Renal cortical epithelial cell (primary cell): ENCODE measurements at places on chromosomes 5 and 9.
A peak's percentile ranks its signal among the peaks of the same experiment; 100 is the strongest.

DNA sequence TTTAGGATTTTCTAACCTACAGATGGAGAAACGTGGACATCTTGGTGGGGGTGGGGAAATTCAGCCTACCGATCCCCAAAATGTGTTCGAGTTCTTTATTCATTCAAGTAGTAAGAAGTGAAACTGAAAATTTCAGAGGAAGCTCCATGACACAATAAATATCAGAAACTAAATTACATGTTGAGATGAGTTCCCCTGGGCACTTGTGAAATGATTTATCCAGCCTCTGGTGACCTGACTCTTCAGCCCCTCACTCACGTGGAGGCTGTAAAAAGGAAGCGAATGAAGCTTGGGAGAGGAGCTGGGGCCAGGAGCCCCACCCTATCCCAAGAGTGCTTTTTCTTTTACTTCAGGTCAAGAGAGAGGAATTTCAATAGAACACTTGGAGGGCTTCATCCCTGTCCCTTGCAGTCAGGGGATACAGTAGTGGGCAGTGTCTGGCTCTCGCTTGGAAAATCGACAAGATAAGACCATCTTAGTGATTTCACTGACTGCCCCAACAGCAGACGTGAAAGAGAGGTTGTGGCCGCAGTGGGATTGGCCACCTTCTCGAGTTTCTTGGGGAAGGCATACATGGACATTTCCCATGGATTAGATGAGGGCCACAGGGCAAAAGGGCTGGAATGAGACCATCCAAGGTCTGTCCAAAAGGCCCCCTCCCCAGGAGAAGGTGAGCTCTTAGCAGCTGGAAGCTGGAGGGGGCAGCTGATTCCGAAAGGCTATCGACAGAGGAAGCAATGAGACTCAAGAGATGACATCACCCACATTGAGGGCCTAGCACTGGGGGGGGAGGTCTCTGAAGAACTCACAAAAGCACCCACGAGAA is 76.8 kb upstream of the SH3PXD2B start:
- no peak for DNase-seq

- DNase-seq, result peak; percentile 22
Measured at GRCh38 chr9:136726631-136727191, 14.3 kb downstream of the DIPK1B start.

DNA sequence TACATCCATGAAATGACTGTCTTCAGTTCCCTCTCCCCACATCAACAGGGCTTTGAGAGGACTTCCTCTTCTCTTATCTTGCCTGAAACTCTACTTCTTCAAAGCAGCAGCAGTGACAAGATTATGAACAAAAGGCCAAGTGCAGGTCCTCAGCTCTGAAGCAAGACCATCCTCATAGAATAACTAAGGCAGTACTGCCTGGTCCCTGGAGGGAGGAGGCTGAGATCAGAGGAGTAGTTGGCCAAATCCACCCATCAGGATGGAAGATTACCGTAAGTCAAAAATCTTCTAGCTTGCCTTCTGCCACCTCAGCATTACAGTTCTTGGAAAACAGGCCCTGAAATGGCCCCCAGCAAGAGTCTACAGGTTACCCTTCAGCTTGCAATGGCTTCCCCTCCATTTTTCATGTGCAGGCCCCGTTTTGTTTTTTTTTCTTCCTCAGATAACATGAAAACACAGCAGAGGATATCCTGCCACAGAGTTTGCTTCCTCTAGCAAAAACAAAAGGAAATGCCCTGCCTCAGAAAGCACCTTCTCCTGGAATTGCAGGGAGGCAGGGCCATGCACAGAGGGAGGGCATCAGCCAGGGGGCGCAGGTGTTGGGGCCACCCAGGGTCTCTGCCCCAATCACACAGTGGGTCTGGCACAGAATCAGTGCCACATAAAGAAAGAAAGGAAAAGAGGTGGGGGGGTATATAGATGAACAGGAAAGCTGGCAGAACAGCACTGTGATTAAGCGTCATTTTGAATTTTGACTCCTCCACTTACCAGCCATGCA is 40.0 kb downstream of the KLHL3 start:
- no peak for DNase-seq

DNA sequence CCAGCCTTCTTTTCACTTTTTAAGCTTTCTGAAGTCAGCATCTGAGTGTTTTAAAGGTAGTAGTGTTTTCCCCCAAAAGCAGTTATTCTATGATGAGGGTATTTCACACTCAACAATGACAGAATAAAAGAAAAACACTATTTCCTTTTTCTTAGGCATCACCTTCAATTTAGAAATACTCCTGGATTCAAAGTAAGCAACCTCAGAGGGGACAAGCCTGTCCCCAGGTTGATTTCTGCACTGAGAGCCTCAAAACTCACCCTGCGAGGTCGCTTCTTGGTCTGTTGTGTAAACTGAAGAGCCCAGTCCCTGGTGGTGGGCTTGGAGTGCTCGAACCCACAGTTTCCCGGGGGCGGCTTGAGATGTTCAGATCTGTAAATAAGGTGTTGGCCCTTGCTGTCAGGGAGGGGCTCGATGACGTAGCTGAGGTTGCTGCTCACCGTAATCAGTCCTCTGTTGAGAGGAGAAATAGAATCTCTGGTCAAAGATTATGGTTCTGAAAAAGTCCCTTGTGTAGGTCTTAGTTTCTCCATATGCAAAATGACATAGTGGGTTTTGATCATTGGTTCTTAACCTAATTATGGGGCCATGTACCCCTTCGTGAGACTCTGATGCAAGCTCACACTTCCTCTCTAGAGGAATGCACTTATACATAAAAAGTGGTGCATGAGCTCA is 55.9 kb downstream of the ADAM19 start:
- DNase-seq, result no peak

DNA sequence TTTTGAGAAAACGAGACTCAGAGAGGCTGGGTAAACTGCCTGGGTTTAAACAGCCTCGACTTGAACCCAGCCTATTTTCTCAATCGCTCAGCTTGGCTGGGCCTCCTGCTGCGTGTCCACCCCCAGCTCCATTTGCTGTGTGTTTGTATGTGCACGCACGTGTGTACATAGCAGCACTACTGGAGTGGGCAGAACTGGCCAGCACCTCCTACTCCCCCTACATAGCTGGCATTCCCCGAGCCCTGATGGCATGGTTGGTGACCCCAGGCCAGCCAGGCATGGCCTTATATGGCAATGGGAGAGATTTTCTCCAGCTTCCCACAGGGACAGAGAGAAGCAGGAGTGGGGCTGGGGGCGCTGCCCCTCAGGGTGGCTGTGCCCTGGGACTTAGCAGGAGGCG is 4.1 kb downstream of the AIF1L start:
- DNase-seq, result peak; percentile 88

DNA sequence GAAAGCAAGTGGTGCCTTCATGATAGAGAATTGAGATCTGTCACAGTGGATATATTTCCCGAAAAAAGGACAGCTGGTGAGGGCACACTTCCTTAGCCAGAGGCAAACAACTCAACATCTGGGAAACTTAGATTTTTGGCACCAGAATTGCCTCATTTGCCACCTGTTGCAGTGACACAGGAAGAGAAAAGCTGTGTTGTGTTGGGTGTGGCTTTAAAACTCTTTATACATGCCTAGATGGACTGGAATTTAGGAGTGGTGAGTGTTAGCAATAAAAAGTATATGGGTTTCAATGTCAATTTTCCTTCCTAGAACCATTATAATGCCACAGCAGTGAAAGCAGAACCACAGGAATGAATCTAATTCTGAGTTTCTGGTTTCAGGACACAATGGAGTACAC is 62.6 kb upstream of the CEMIP2 start:
- peak; percentile 56 for DNase-seq

GRCh38 chr5:25334350-25334749 is 689.6 kb upstream of the CDH10 start:
- DNase-seq, result no peak

GRCh38 chr5:31054453-31054852 is 139.0 kb upstream of the CDH6 start:
- no peak for DNase-seq

- no peak for DNase-seq
Measured at GRCh38 chr5:153618867-153619266, 128.4 kb downstream of the GRIA1 start.

DNA sequence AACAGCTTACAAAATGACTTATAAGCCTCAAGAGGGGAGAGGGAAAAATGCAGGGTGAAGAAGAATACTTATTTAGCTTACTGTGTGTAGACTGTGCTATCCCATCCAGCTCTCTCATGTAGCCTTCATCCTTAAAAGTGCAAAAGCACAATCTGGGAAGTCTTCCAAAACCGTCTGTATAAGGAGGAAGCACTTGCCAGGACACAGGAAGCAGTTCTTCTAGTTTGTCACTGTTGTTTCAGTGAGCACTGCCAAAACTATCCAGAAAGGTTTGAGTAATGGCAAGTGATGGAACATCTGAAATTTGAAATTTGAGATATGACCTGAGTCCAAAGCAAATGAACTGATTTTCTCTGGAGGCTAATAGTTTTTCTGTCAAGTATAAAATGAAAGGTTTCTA is 140.8 kb upstream of the ISL1 start:
- no peak for DNase-seq

DNA sequence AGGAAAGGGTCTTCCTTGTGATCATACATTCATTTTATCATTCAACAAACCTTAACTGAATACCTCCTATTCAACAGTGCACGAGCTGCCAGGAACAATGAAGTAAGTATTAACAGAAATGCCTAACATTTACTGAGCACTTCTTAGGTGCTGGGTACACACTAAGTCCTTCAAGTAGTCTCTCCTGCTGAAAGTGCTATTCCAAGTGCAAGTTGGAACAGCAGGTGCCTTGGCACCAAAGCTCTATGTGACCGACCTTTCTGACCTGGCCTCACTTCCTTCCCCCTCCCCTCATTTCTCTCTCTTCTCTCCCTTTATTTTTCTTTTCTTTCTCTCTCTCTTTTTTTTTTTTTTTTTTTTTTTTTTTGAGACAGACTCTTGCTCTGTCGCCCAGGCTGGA is 94.5 kb downstream of the GRIA1 start:
- peak; percentile 33 for DNase-seq

DNA sequence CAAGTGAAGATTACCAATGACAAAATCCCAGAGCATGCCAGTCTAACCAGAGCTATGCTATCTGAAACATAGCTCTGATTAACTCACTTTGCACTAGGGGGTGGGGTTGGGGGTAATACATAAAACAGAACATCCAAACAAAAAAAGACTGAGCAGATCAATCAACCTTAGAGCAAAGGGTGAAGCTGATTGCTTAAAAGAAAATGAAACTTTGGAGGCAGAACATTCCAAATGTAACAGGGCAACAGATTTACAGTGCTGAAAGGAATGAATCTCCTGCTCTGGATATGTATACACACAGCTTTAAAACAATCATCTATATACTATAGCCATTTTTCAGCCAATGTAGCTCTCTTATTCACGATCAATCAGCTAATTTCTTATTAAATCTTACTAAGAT is 4.9 kb downstream of the IL6ST start:
- DNase-seq, result no peak

GRCh38 chr5:172641359-172642050 is 442 bp downstream of the NEURL1B start:
- no peak for DNase-seq

GRCh38 chr5:116472274-116472673 is 102.3 kb downstream of the SEMA6A start:
- DNase-seq, result no peak

DNA sequence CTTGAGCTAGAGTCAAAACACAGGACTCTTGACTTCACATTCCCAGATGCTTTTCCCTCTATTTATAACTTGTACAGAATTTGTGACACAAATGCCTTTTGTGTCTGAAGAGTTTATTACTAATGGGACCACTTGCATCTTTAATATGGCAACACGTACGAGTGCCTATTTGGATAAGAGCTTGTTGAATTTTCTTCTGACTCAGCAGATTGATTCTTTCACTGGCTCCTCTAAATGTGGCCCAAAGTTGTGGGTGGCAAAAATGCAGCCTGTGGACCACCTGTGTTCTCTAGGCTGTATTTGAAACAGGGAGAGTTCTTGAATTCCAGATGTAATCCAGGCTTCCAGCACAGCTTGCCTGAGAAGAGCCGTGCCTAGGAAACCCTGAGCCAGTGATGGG is 34.1 kb upstream of the ERCC6L2 start:
- no peak for DNase-seq

GRCh38 chr5:58933891-58934628 is 351.2 kb downstream of the RAB3C start:
- no peak for DNase-seq

DNA sequence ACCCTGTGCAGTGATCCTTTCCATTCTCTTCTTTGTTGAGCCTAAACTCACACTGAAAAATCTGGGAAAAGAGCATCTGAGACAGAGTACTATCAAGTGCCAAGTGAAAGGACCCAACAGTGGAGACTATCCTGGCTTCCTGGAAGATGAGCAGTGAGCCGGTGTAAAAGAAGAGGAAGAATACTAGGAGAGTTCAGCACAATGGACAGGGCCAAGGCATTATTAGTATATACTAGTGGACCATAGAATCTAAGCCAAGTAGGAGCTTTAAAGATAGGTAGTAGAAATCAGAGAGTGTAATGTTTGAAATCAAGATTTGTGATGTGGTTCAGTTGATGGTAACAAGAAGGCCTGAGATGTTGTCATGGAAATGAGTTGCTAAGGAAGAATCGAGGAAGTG is 140.8 kb downstream of the CAMK4 start:
- DNase-seq, result peak; percentile 6

GRCh38 chr5:142600611-142601358 is 85.1 kb downstream of the FGF1 start:
- peak; percentile 76 for DNase-seq

GRCh38 chr5:15966651-15967050 is 212.9 kb downstream of the MARCHF11 start:
- no peak for DNase-seq

- DNase-seq, result no peak
Measured at GRCh38 chr9:134476272-134476941, 150.2 kb downstream of the RXRA start.

DNA sequence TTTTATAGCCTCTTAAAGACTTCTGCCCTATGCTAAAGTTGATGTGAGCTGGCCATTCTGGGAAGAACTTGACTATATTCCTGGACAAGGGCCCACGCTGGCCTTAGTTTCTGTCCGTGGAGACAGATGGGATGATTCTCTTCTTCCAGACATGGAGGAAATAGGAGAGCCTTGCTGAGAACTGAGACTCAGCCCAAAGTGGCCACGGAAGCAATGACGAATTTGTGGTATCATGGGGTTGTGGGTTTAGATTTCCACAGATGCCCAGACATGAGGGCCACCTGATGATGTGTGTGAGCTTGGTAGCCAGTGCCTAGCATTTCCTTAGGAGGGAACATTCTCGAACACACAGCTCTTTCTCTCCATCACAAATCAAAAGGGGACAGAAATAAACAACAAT is 309.1 kb downstream of the NSG2 start:
- DNase-seq, result no peak

GRCh38 chr5:65927503-65928321 is 1.3 kb downstream of the ERBIN start:
- DNase-seq, result peak; percentile 76

GRCh38 chr5:175317872-175318271 is 126.1 kb downstream of the DRD1 start:
- DNase-seq, result no peak

- DNase-seq, result peak; percentile 68
Measured at GRCh38 chr5:59746241-59746765, 147.2 kb downstream of the PDE4D start.

DNA sequence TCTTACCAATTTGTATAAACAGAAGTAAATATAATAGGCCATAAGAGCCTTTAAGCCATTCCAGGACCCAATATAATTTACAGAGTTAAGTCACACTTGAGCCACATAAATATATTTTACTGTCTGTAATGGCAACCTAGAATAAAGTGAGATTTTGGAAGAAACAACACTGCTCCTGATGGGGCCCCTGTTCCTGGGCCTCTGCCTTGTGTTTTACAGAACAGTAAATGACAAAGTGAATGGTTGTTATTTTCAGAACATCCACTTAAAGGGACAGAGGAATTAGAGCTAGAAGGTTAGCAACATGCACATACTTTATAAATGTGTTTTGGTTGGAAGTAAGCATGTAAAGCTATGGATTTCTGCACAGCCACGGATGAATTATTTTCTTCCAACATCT is 3.6 kb downstream of the PTGER4 start:
- no peak for DNase-seq
